ENCODE measurements at places on chromosomes 1 and 21.

GRCh38 chr1:199245946-199246345, 607.1 kb downstream of the PTPRC start:
- DNase-seq: no peak

DNA sequence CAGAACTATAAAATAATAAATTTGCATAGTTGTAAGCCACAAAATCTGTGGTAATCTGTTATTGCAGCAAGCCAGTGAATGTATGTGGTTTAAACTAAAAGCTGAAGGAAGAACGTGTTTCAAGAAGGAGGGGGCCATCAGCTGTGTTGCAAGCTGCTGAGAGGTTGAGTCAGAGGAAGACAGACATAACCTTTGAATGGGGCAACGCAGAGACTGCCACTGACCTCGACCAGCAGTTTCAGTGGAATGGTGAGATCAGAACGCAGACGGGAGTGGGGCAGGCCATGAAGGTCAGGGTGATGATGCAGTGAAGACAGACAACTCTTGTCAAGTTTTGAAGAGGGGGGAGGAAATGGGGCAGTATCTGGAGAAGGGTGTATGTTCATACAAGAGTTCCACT, 23.2 kb upstream of the QSOX1 start:
- DNase-seq: no peak

- DNase-seq: no peak
Measured at GRCh38 chr1:170182442-170182841, 36.7 kb downstream of the NTMT2 start.

DNA sequence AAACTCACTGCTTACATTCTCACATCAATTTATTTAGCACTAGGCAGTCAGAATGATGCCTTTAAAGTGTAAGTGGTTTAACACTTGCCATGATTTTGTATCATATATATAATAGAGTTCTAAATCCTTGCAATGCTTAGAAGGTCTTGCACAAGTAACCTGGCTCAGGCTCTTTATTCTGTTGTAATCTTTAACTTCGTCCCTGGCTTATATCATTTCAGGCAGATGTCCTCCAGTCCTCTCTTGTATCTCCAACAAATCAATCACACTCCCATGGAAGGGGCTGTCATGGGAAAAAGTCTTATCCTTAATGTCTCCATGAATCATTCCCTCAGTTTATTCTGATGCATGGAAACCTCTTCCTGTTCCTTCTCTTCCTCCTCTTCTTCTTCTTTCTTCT, 841.6 kb upstream of the B3GALT2 start:
- DNase-seq: no peak

DNA sequence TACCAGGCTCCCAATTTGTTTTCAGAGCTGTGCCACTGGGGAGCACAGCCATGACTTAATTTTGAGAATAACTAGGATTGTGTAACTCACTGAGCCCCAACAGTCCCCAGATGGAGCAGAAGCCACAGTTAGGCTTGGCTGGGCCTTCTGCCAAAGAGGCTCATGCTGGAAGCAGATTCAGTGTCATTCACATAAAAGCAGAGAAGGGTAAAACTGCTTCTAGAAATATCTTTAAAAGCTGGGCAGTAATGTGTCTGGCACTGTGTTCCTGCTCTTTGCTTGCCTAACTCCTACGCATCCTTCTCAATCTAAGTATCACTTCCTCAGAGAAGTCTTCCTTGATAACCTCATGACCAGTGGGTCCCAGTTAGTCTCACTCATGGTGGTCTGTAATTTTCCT, 20.3 kb downstream of the STK40 start:
- peak; percentile 88 for DNase-seq

- no peak for DNase-seq
Measured at GRCh38 chr1:37914719-37915475, 32.0 kb downstream of the INPP5B start.

DNA sequence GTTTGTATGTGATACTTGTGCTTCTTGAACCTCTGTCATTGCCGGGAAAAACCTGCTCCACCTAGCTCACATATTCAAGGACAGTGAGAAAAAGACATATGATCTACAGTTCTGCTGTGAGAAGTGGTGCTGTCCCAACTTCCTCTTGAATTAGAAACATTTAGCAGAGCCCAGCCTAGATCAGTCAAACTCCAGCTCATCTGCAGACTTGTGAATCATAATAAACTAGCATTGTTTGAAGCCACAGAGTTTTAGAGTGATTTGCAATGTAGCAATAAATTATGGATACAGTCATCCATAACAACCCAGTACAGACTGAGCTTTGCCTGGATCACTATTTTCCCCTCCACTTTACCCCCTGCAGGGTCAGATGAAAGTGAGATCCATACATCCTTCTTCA, 497.8 kb downstream of the PLA2G4A start:
- no peak for DNase-seq

GRCh38 chr1:208433086-208433485, 188.9 kb upstream of the PLXNA2 start:
- DNase-seq: no peak

DNA sequence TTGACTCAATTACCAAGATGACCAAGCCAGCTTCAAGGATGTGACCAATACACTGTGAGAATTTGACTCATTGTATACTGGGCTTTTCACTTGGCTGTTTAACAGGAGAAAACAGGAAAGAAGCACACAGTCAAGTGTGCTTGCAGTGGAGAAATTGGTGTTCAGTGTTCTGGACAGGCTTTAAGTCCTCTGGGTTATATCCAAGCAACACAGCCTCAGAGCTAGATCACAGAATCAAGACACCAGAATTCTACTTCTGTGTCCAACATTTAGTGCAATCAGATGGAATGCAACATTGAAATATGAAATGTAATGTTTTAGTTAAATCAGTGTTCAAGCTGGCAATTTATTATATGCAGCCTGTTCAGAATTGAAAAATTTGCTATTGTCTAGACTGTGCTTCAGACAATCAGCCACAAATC, 694.4 kb downstream of the LTN1 start:
- DNase-seq: no peak

DNA sequence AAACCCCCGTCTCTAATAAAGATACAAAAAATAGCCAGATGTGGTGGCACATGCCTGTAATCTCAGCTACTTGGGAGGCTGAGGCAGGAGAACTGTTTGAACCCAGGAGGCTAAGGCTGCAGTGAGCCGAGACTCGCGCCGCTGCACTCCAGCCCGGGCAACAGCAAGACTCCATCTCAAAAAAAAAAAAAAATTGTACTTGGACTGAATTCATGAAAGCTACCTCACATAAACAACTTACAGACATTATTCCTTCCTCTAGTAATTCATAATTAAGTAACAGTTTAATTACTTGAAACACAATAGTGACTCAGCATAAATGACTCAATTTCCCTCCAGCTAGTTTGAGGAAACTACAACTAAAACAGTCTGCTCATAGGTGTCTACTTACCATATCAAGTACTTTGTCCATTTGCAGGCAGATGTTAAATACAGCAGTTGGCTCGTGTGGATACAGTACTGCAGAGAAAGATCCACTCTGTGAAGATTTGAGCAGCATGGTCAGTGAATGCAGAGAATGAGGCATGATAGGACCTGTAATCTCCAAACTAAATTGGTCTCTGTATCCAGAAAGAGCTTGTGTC, 9.4 kb downstream of the DONSON start:
- no peak for DNase-seq

GRCh38 chr1:100542285-100542684, 4.3 kb downstream of the GPR88 start:
- no peak for DNase-seq

DNA sequence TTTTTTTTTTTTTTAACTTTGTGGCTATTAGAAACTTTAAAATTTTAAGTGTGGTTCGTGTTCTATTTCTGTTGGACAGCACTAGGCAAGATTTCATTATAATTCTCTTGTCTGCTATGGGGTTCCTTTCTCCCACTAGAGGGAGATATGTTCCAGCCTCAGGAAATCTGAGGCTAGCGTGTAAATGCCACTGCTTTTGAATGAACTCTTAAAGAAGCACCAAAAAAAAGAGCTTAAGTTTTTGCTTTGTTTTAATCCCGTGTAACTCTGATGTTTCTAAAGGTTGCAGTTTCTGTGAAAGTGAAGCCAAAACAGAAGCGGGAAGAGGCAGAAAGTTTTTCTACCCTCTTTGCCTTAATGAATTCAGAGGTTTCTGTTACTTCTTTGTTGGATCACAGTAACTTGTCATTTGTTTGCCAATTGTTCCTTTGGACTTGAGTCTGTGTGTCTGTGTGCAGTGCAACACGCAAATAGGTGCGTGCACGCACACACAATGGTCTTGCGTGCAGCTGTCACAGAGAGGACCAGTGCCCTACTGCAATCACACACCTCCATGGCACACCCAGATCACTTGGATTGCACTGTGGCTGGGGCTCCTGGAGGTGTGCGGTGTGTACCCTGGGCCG, 32.3 kb downstream of the HHAT start:
- no peak for DNase-seq

DNA sequence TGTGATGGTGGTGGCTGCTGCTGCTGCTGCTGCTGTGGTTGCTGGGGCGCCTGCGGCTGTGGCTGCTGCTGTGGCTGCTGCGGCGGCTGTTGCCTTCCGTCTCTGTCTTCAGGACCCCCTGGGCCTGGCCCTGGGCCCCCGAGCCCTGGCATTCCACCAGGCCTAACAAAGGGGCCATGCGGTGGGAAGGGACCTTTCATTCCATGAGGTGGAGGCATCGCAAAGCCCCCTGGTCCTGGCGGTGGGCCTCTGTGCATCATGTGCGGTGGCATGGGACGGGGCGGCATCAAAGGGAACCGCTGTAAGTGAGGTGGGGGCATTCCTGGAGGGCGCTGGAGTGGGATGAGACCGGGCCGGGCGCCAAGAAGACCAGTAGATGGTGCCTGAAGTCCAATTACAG, 12.4 kb downstream of the SOD1 start:
- no peak for DNase-seq

- DNase-seq: peak; percentile 79
Measured at GRCh38 chr1:167066333-167067122, 23.6 kb downstream of the GPA33 start.

DNA sequence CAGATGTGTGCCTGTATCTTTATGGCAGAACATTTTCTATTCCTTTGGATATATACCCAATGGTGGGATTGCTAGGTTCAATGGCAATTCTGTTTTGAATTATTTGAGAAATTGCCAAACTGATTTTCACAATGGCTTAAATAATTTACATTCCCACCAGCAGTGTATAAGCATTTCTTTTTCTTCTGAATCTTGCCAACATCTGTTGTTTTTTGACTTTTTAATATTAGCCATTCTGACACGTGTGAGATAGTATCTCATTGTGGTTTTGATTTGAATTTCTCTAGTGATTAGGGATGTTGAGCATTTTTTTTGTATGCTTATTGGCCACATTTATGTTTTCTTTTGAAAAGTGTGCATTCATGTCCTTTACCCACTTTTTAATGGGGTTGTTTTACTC, 864.3 kb upstream of the ADAMTS5 start:
- no peak for DNase-seq

DNA sequence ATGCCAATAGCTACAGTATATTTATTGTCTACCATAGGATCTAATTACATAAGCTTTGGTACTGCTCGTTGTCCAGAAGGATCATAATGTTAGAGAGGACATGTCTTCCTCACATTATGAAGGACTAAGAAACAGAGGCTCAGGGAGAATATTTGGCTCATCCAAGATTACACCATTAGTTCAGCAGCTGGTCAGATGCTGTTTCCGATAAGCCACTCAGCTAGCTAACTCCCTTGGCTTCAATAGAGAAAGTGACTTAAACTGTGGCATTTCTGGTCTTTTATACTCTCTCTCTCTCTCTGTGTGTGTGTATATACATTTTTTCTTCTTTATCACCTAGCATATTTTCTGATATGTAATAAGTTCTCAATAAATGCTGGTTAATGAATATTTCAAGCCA, 70.4 kb downstream of the DDR2 start:
- DNase-seq: no peak

GRCh38 chr21:42524341-42525028, 10.8 kb downstream of the SLC37A1 start:
- peak; percentile 89 for DNase-seq

DNA sequence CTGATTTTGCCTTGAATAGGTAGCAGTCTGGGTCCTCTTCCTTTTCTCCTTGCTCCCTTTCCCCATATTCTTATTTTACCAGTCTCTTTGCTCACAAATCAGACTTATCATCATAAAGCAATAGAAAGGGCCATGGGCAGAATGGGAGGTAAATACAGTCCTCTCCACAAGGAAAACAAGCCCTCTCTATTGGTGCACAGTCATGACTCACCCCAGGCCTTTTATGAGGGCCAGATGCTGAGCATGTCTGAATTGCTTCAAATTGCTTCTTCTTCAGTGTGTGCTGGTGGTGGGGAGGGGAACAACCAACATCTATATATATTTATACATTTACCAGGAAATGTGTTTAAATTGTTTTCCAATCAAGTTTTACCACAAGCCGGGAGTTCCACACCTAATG, 75.2 kb downstream of the GFI1 start:
- DNase-seq: no peak

GRCh38 chr1:96989302-96989701, 267.7 kb downstream of the PTBP2 start:
- DNase-seq: no peak

DNA sequence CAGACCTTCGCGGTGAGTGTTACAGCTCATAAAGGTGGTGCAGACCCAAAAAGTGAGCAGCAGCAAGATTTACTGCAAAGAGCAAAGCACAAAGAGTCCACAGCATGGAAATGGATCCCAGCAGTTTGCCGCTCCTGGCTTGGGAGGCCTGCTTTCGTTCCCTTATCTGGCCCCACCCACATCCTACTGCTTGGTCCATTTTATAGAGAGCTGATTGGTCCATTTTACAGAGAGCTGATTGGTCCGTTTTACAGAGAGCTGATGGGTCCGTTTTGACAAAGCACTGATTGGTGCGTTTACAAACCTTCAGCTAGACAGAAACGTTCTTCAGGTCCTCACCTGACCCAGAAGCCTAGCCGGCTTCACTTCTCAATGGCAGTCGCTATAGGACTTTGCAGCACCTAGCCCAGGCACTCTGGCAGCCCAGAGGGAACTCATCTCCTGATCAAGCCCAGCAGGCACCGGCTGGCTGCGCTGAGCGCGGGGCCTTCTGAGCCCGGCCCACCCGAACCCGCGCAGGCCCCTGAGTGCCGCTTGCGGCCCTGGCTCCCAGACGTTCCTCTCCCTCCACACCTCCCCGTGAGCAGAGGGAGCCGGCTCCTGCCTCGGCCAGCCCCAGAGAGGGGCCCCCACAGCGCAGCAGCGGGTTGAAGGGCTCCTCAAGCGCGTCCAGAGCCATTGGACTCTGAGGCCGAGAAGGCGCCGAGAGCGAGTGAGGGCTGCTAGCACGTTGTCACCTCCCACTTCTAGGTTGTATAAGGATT, 200.3 kb downstream of the LMO4 start:
- DNase-seq: no peak
